NCI-H460 (cell line): ENCODE measurements at places on chromosomes 3 and 15.

GRCh38 chr3:73271-73670 is 123.3 kb upstream of the CHL1 start:
- DNase-seq: no peak

- DNase-seq: no peak
Measured at GRCh38 chr15:41945731-41946130, 26.6 kb downstream of the EHD4 start.

- no peak for DNase-seq
Measured at GRCh38 chr3:185021256-185021655, 131.6 kb downstream of the C3orf70 start.

GRCh38 chr3:197021729-197022404 is 7.8 kb downstream of the MELTF start:
- no peak for DNase-seq

GRCh38 chr3:13546667-13547171 is 2.2 kb upstream of the FBLN2 start:
- no peak for DNase-seq

GRCh38 chr3:148243609-148244008 is 454.1 kb upstream of the AGTR1 start:
- no peak for DNase-seq
